T-helper 2 cell treated with Interferon-gamma antibody and Interleukin-4, amounts not matched to agents 5 μg/mL and 100 μg/mL, for 36 hours (primary cell): ENCODE measurements at places on chromosomes 3 and 15.
A peak's percentile ranks its signal among the peaks of the same experiment; 100 is the strongest.

DNA sequence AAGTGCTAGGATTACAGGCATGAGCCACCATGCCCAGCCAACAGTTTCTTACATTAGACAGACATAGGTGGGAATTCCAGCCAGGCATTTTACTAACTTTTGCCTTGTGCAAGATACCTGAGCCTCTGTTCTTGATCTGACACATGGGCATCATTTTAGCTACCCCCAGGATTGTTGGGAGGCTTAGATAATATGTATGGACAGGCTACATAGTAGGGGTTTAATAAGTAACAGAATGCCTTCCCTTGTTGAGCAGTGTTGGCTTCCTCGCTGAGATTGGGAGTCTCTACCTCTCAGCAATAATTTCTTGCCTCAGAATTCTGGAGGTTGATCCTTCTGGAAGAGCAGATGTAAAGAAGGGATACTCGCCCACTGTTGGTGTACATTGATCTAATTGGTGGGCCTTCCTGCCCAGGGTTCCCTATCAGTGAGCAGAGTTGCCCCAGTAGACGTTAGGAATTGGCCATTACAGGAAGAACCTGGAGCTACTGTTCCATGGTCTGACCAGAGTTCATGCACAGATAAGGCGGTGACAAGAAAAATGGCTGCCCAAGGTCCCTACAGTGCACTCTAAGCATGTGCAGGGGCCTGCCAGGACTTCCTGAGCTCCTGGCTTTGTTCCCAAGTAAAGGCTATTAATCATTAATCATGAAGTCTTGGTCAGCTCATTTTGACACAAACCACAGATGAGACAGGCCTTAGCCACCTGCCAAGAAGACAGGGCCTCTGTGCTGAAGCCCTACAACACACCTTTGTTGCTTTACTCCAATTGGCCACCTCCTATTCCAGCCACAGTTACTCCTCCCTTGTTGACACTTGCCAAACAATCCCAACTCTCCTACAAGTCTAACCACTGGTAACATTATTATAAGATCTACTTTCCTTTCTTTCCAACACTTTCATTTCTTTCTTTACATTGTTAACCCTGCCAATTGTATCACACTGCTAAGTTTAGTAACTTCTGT, 5.0 kb upstream of the IL17RE start:
- no peak for DNase-seq

DNA sequence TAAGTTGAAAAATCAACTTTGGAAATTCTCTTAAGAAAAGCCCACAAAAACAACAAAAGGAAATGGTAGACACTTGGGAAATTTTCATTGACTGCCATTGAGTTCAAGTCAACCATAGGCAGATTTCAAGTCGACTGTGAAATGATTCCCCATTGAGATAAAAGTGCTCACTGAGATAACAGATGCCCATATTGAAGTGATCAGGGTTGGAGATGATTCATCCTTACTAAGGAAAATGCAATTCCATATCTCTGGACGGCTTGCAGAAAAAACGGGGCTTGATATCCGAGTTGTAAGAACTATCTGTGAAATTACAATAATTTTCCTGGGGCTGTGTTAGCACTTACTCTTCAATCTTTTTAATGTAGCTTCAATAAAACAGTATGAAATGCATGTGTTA, 373.1 kb upstream of the THRB start:
- DNase-seq: no peak

DNA sequence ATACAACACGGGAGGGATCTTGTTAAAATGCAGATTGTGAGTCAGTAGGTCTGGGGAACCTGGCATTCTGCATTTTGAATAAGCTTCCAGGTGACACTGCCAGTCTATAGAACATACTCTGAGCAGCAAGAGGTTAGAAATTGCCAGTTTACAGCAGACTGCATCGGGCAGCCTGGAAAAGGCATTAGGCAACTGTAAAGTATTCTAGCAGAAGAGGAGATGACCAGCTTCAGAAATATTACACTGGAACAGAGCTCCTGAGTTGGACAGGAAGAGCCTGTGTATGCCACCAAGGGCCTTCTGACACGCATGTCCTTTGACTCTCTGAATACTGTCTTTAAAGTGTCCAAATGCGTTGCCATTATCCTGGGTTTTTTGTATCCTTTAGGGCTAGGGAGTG, 2.5 kb upstream of the ACAN start:
- DNase-seq: no peak

- peak; percentile 29 for DNase-seq
Observed at GRCh38 chr3:134197681-134198261, 52.9 kb downstream of the RYK start.

DNA sequence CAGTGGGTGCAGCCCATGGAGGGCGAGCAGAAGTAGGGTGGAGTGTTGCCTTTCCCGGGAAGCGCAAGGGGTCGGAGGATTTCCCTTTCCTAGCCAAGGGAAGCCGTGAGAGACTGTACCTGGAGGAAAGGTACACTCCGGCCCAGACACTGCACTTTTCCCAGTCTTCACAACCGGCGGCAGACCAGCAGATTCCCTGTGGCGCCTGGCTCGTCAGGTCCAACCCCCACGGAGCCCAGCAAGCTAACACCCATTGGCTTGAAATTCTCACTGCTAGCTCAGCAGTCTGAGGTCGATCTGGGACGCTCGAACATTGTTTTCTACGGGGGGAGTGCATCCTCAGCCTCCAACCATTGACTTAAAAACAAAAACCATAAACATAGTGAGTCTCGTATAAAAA, 26.5 kb downstream of the CCNB2 start:
- DNase-seq: no peak

DNA sequence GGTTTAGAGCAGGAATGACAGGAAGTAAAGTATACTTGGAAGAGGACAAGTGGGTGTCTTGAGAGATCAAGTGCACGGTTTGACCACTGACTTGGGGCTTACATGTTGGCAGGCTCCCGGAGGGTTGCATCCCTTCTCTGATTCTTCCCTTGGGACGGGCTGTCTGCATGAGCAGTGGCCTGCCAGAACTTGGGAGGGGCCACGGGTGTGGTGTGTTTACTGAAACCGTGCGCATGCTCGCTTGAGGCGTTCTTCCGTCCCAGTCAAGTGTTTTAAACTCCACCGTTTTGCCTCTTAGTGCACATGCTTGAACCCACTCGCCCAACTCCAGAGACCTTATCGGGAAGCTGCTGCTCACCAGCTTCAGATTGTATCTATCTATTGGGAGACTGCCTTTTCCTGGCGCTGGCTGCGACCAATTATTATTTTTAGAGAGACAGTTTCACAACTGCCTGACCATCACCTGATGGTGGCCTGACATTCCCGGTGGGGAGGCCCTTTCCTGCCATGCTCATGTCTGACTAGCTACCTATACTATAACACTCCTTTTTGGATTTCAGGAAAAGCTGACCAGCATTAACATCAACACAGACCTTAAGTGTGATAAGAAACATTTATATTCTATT, 14.9 kb upstream of the C3orf22 start:
- DNase-seq: no peak

DNA sequence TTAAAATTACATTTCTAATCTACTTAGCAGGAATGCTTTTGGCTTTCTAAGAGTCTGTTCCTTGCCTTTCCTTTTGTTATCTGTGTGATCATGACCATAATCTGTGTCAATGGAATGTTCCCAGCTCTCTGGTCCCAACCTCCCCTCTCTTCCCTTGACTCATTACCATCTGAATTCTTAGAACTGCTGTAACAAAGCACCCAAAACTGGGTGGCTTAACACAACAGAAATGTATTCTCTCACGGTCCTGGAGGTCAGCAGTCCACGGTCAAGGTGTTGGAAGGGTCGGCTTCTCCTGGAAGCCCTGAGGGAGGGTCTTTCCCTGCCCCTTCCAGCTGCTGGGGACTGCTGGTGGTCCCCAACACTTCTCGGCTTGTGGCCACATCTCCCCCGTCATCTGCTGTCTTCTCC, 81.1 kb downstream of the LRRK1 start:
- DNase-seq: no peak

GRCh38 chr3:194474675-194475074, 12.1 kb downstream of the ATP13A3 start:
- DNase-seq: no peak

DNA sequence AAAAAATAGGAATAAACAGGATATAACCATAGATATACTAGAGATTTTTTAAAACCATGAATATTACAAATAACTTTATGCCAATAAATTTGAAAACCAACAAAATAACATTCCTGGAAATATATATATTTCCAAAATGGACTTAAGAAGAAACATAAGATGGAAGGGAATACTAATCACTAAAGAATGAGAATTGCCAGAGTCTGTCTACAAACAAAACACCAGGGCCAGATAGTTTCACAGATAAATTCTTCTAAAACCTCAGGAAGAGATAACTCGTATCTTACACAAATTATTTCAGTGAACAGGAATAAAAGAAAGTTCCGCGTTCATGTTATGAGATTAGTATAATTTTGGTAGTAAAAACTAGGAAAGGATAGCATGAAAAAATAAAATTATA, 107.3 kb downstream of the HERC1 start:
- no peak for DNase-seq

- no peak for DNase-seq
Observed at GRCh38 chr15:25436707-25437106, 2.1 kb downstream of the UBE3A start.

GRCh38 chr3:1093217-1093616, 393 bp downstream of the CNTN6 start:
- DNase-seq: no peak

DNA sequence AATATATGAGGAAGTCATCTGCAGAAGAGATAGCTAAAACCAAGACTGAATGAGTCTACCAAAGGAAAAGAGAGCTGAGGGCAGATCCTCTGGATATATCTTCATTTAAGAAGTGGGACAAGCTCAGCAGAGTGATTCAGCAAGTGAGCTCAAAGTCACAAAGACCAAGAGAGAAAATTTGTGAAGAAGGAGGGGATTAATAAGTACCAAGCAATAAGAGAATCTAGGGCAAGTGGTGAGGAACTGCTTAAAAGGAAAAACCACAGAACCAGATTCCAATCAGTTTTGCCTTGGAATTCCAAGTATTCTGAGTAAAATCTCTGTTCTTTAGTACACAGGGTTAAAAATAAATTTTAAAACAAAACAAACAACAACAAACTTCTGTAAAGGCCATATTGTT, 3.6 kb downstream of the EHHADH start:
- no peak for DNase-seq

DNA sequence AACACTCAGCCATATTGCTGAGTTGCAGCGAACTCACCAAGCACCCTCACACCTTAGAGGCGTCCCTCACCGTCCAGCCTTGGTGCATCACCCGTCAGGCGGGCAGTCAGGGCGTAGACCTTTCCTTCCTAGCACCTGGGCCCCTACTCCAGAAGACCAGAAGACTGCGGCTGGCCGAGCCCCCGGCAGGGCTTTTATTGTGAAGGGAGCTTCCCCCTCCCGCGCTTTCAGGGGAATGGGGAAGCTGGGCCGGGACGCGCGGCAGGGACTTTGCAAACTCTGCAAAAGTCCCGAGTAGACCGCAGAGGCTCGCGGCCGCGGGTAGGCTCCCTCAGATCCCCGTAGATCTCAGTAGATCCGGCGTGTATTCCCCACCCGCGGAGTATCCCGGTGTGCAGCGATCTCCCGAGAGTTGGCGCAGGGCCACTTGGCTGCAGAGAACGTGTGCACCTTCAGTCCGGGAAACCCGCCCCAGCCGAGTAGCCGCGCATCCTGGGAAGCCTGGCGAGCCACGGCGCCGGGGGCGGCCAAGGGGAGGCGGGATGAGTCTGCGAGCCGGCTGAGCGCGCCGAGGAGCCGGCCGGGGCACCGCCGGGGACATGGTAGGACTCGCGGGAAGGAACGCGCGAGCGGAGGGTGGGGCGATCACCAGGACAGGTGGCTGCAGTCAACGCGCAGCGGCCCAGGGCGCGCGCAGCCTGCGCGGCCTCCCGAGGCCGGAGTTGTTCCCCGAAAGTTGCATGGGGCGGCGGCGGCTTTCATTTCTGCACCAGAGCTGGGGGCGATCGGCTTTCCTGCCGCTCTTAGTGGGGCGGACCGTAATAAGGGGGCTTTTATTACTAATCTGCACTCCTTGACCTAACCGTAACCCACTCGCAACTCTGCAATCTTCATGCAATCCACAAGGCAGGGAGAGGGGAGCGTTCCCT, at the start of gene GASK1A:
Gene GASK1A, plus strand, starts transcription at position 268 of the 929 bp plus-strand sequence. Its CDS starts 332 bp downstream, at position 600.
- no peak for DNase-seq

- no peak for DNase-seq
Observed at GRCh38 chr15:49423021-49423420, at the start of gene FGF7. Gene FGF7, plus strand, starts transcription at chr15:49423242. Its CDS starts 1,056 bp downstream, at chr15:49424298.

DNA sequence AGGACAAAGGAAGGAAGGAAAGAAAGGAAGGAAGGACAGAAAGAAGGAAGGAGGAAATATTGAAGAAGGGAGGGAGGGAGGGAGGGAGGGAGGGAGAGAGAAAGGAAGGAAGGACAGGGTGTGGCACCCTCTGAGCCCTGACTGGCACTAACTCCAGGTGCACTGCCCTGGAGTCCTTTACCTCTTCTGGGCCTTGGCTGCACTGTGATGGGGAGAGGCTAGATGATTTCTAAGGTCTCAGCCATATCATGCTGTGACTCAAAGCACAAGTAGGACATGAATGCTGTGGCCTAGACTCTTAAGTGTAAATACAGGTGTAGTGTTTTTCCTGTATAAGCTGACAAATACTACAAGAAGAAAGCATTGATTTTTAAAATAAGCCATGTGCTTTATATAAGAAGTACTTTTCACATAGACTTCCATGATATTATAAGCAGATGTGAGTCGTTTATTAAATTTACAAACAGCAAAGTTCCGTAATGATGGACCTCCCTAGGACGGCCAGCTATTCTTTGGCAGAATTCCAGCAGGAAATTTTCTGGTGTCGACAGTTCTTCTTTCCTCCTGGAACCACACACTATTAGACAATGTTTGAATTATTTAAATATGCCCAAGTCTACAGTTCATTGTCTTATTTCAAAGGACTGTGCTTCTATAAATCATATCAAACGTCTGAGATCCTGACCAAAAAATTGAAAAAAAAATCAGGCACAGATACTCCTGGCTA, 213.8 kb upstream of the C2CD4B start:
- DNase-seq: no peak

GRCh38 chr3:134330883-134331810, 43.1 kb downstream of the AMOTL2 start:
- DNase-seq: no peak

GRCh38 chr3:129605203-129605921, 1.1 kb downstream of the PLXND1 start:
- peak; percentile 15 for DNase-seq
